ENCODE measurements at places on chromosomes 3 and 15.
A peak's percentile ranks its signal among the peaks of the same experiment; 100 is the strongest.

- DNase-seq, result no peak
These were observed 22.9 kb downstream of the GRAMD2A start for GRCh38 chr15:72174551-72175165.

- peak; percentile 51 for DNase-seq
These were observed 39.4 kb upstream of the IDH2 start for GRCh38 chr15:90141646-90142045.

DNA sequence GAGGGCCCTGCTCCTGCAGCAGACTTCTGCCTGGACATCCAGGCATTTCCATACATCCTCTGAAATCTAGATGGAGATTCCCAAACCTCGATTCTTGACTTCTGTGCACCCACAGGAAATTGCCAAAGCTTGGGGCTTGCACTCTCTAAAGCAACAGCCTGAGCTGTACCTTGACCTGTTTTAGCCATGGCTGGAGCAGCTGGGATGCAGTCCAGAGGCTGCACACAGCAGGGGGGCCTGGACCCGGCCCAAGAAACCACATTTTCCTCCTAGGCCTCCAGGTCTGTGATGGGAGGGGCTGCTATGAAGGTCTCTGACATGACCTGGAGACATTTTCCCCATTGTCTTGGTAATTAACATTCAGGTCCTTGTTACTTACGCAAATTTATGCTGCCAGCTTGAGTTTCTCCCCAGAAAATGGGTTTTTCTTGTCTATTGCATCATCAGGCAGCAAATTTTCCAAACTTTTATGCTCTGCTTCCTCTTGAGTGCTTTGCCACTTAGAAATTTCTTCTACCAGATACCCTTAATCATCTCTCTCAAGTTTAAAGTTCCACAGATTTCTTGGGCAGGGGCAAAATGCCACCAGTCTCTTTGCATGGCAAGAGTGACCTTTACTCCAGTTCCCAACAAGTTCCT is 11.8 kb upstream of the MYO5A start:
- DNase-seq, result peak; percentile 31

DNA sequence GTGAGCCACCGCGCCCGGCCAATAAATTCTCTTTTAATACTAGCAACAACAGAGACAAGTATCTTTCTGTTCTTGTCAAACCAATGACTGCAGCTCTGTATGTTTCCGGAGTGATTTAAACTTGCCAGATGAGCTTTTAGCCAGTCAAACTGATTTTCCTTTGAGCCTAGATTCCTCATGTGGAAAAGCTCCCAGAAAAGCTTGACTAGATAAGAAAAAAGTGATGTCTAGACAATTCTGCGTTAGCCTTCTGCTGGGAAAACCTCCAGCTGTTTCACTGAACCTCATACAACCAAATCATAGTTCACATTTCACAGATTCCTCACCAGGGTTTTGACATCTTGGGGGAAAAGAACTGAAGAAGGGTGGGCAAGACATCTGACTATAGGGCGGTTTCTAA is 78.6 kb downstream of the MAGI1 start:
- DNase-seq, result peak; percentile 93

DNA sequence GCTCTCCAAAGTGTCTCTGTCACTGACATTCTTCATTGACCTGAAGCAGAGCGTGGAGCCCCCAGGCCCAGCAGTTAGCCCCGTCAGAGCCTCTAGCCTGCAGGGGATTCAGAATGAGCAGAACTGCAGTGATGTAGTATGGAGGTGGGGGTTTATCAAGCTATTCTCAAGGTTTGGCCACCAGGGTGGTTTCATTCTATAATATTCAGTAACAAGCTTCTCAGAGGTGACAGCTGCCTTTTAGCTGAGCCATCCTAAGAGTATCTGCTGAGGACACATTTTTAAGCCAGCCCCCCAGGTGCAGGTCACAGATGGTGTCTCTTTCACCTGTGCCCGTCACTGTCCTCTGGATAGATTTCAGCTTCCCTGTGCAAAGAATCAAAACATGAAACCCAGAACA is 31.9 kb downstream of the CMTM7 start:
- DNase-seq, result no peak

DNA sequence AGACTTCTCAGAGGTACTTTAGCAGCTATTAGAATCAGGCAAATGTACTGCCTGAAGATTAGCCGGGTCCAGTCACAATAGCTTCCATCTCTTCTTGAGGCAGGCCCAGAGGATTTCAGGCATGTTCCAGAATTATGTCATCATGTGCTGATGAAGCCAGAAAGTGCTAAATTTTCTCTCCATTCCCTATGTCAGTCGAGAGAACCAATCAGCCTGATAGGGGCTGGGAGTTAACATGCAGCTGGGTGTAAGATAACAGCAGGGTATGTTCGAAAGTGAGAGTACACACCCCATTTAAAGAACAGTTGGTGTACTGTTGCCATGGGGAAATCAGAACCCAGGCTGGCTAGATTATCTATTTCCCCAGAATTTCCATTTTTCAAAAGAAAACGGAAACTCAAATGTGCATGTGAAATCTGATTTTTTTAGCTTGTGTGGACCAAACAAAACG is 48.7 kb downstream of the MYH15 start:
- peak; percentile 72 for DNase-seq

- DNase-seq, result peak; percentile 90
These were observed 17.0 kb downstream of the TMEM62 start for GRCh38 chr15:43150191-43150929.

DNA sequence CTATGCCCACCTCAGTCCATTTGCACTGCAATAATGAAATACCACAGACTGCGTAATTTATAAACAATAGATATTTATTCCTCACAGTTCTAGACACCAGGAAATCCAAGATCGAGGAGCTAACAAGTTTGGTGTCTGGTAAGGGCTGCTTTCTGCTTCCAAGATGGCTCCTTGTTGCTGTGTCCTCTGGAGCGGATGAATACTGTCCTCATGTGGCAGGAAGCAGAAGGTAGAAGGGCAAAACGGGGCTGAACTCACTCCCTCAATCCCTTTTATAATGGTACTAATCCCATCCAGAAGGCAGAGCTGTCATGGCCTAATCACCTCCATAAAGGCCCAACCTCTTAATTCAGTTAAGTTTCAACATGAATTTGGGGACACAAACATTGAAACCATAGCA is 75.3 kb downstream of the P2RY1 start:
- DNase-seq, result no peak

DNA sequence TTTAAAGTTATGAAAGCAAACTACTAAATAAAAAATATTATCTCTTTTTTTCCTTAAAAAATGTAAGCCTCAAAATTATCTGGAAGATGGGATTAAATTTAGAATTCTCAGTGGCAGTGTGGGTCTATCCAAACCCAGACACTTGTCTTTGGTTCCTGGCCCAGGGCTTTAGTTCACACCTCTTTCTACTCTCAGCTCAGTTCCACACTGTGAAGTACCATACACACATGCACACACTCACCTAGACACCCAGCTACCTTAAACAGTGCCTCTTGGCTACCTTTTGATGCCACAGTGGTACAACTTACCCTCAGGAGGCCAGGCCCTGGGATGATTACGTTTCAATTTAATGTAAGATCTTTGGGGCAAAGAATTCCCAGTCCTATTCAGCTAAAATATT is 51.0 kb upstream of the TSC22D2 start:
- no peak for DNase-seq

DNA sequence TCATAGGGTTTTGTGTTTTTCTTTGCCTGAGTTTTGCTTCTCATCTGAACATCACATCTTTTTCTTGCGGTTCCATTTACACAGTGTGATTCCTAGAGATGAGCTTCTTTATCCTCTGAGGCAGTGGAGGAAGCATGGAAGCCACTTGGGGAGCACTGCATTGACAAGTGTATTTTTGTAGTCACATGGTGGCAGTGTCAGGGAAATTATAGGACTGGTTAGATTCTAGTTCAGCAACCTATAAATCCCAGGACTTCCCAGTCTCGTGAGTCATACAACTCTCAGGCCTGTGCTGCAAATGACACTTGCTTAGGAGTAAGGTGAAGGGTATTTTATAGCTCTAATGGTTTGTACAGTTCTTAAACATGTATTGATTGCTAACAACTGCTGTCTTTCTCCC is 58.4 kb downstream of the RBM6 start:
- DNase-seq, result peak; percentile 58

GRCh38 chr3:72682936-72683452 is 165.3 kb downstream of the SHQ1 start:
- DNase-seq, result no peak

GRCh38 chr3:32399030-32399620 is 7.5 kb downstream of the CMTM7 start:
- peak; percentile 81 for DNase-seq

GRCh38 chr15:98321896-98322295 is 326.4 kb upstream of the IGF1R start:
- DNase-seq, result no peak

DNA sequence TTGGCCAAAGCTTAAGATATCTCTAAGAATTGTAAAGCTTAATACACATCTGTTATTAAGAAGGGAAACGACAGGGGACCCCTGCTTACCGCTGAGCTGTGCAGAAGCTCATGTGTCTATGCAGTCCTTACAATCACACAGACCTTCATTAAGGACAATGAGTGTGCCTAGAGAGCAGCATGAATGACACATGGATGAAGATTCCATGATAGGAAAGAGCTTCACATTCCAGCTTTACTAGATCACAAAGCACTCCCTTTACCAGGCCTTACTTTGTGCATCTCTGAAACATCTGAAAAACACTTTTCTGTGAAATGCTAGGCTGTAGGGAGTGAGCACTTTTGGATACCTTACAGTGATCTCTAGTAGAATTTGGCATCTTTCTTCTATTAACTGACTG is 32.0 kb downstream of the RNF168 start:
- no peak for DNase-seq

- no peak for DNase-seq
These were observed 8.7 kb downstream of the CTDSPL2 start for GRCh38 chr15:44435893-44436667.

- no peak for DNase-seq
These were observed 57.4 kb upstream of the PSMD6 start for GRCh38 chr3:64080616-64081234.

DNA sequence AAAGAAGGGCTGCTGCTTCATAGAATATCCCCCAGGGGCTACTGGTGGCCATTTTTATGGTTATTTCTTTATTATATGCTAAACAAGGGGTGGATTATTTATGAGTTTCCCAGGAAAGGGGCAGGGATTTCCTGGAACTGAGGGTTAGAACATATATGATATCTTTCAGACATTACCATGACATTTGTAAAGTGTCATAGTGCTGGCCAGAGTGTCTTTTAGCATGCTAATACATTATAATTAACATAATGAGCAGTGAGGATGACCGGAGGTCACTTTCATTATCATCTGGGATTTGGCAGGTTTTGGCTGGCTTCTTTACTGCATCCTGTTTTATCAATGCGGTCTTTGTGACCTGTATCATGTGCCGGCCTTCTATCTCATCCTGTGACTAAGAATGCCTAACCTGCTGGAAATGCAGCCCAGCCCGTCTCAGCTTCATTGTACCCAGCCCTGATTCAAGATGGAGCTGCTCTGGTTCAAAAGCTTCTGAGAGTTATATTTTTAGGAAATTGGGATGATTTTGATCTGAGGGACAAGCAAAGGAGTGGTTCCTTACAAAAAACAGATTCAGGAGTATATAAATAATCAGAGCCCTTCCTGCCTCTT is 9.1 kb upstream of the ZBTB20 start:
- DNase-seq, result no peak

DNA sequence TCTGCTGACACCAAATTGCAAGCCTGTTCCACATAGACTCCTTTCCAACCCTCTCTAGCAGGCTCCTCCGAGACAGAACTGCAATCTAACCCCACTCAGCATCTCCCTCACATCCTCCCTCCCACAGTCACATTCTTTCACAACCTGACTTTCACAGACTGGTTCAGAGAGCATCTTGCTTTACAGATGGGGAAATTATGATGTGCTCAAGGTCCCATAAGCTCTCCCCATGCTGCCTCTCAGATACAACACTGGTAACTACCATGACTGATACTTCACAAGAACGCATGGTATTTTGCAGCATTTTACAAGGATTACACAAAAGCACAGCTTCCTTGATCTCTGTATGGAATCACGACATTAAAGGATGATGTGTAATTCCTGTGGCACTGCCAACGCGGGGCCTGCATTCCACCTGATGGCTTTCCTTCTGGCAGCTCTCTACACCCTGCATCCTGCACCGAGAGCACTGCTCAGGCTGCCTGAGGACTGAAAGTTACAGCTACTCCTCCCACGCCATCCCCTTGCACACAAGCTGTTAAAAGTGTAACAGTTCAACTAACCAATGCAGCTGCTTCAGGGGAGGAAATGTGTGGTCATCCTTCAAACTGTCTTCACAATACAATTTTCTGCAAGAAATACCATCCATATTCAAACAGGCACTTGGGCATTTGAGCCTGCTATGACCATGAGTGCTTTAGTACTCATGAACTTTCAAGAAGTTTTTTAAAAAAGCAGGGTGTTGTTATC is 27.6 kb downstream of the TBC1D2B start:
- peak; percentile 57 for DNase-seq

DNA sequence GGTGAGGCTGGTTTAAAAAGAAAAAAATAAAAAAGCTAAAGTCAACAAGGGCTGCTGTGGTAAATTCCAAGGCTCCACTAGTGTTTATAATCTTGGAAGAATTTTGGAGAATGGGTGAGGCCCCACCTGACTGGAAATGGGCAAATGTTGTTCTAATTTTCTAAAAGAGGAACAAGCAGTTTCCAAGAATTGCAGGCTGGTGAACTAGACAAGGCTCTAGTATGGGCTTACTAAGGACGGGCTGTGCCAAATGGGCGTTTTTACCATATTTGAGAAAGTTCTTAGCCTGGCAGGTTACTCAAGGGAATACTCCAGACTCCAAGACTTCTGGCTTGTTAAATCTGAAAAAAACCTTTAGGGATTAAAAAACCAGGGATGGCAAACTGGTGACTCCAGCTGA is 67.0 kb upstream of the ABHD2 start:
- peak; percentile 88 for DNase-seq

- DNase-seq, result no peak
These were observed 1153.7 kb downstream of the SI start for GRCh38 chr3:163924600-163924999.

GRCh38 chr15:36156879-36157427 is 422.5 kb upstream of the CDIN1 start:
- DNase-seq, result peak; percentile 48

DNA sequence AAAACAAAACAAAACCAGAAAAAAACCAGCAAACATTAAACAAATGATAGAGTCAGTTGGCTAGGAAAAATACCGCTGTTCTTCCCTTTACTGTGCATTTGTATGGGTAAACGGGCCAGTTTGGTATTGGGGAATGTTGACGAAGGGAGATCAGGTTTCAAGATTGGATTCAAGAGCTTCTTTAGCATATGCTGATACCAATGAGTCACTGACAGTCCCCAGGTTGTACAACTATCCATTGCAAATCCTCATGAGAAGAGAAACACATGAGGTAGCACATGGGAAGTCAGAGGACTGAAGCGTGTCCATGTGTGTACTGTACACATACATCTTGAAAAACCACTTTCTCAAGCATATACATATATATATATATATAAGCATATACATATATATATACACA is 25.6 kb downstream of the TIGIT start:
- peak; percentile 36 for DNase-seq

- DNase-seq, result peak; percentile 89
These were observed 41.1 kb downstream of the LIMD1 start for GRCh38 chr3:45635475-45636256.

GRCh38 chr15:29472901-29473445 is 203.4 kb upstream of the NSMCE3 start:
- DNase-seq, result no peak
